ENCODE measurements at places on chromosomes 4 and X.

GRCh38 chr4:71011451-71011850 lies 18.0 kb downstream of the DCK start:
- no peak for DNase-seq

- no peak for DNase-seq
Observed at GRCh38 chr4:101258883-101259282, 88.4 kb downstream of the PPP3CA start.

DNA sequence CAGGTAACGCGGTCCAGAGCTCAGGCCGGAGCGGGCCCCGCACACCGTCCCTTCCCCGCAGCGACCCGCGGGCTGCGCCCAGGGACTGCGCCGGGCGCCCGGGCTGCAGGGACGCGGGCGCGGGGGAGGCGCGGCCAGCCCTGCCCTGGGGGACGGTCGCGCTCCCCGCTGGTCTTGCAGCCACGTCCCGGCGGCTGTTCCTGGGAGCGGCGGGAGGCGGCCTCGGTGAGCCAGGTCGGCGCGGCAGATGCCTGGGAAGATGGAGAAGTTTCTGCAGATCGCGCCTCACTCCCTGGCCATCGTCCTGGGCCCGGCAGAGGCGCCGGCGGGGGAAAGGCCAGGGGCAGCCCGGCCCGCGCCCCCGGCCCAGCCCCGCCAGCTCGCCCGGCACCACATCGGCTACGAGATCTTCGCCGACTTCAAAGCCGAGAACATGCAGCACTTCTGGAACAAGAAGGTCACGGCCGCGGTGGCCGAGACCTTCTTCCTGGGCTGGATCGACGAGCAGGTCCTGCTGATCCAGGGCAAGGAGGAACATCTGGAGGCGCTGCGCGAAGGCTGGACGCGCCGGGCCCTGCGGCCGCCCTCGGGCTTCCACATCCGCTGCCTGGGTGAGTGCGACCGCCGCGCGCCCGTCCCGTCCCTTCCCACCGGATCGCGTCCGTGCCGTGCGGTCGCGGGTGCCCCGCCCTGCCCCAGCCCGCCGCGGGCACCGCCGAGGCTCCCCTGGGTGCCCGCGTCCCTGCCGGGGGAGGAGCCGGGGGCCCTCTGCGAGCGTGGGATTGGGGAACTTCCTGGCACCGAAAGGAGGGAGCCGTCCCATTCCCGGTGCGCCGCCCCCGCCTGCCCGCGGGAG lies 107.4 kb upstream of the STOX2 start:
- peak; percentile 16 for DNase-seq

- DNase-seq = no peak
Observed at GRCh38 chr4:141786946-141787345, 150.6 kb downstream of the IL15 start.

DNA sequence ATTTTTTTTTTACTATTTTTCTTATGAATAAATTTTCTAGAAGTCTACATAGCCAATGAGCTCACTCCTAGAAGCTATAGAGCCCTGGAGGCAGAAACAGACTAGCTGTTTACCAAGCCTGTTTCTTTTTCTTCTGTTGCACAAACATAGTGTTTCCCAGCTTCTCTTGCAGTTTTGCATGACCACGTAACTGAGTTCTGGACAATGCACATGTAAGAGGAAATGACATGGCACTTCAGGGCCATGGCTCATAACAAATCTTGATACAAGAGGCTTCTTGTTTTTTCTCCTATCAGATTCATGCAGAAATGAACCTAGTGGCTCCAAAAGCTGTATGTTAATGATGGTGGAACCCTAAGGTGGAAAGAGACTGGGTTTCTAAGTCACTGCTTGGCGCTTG lies 127.4 kb downstream of the ZNF330 start:
- no peak for DNase-seq

DNA sequence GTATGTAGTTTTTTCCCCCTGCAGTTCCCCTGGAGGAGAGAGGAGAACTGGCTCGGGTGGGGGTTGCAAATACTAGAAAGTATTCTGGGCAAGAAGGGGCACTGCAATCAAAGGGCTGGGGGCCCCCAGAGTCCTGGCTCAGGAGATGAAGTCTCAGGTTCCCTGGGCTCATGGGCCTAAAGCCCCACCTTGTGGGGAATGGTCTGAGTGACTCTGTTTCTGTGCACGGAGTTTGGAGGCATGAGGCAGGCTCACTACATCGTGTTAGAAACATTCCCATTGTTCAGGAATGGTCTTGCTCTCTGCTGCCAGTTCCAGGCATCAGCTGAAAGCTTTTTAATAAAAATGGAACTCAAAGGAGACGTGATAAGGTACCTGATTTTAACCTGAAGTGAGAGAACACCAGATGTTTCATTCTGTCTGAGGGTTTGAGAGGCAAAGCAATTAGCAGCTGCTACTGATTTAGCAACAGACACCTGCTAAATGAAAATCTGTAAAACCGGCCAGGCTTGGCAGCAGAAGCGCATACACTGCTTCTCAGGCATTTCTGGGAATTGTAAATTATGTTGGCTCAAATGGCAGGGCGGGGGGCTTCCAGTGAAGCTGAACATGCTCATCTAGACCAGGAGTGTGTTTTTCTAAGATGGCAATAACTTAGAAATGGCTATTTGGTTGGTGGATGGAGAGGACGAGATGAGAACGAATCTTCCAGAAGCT lies 122.7 kb downstream of the TMEM164 start:
- no peak for DNase-seq

DNA sequence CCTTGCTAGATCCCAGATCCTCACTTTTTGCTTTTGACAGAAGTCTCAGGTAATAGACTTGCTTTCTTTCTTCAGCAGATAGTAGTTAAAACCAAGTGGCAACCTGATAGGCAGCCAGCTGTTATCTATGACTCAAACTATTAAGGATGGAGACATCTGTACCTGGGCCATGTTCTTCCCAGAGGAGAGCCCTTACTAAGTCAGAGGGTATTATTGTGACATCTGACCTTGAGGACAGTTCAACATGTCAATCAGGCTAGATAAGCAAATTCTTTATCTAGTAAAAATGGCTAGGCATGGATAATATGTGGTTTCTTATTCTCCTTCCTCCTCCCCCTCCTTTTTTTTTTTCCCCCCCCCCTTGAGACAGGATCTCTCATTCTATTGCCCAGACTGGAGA lies 39.2 kb downstream of the TRIM2 start:
- DNase-seq = no peak

GRCh38 chr4:6873291-6873690 lies 36.3 kb upstream of the TBC1D14 start:
- DNase-seq = no peak

DNA sequence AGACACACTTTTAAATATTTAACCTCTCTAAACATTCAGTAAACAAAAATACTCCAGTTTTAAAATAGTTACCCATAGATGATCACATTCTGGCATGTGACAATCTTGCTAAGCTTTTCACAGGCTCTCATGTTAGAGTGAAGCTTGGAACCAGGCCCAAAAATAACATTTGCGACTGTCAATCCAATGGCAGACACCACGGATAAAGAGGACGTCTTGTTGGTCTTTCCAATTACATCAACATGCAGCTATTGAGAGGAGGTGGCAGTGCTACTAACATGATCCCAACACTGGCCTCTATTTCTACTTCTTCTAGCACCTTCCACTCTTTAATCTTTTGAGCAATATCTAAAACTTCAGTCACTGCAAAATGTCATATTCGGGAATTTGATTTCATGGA lies 970.8 kb upstream of the TENM3 start:
- no peak for DNase-seq

- DNase-seq = no peak
Observed at GRCh38 chr4:155741546-155741945, 17.3 kb upstream of the GUCY1B1 start.

DNA sequence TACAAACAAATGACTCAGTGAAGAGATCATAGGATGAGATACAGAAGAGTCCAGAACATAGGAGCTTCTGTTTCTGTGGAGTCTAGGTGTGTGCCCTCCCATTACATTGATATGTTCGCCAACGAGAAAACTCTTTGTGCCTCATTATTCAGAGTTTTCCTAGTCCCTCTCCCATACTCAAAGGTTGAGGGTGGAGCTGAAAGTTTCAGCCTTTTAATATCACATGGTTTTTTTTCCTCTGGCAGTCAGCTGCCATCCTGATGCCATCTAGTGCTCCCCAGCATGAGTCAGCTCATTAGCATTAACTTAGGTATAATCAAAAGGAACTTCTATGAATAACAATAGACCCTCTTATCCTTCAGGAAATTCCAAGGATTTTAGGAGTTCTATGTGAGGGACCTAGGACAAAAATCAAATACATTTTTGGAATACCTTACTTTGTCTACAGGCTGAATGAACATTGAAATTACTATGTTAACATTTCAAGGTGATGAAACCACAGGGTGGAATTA lies 559.6 kb upstream of the AMOT start:
- DNase-seq = no peak

GRCh38 chrX:2398064-2398656 lies 102.6 kb downstream of the DHRSX start:
- DNase-seq = no peak

DNA sequence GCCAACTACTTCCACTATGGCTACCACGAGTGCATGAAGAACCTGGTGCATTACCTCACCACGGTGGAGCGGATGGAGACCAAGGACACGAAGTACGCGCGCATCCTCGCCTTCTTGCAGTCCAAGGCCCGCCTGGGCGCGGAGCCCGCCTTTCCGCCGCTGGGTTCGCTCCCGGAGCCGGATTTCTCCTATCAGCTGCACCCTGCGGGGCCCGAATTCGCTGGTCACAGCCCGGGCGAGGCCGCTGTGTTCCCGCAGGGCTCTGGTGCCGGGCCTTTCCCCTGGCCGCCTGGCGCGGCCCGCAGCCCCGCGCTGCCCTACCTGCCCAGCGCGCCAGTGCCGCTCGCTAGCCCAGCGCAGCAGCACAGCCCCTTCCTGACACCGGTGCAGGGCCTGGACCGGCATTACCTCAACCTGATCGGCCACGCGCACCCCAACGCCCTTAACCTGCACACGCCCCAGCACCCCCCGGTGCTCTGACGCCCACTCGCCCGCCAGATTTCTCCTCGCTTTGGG lies 2.1 kb downstream of the HELT start:
- DNase-seq = no peak

- DNase-seq = no peak
Observed at GRCh38 chrX:132737743-132738142, 220.7 kb downstream of the HS6ST2 start.

GRCh38 chrX:47297874-47298273 lies 65.1 kb downstream of the USP11 start:
- no peak for DNase-seq

DNA sequence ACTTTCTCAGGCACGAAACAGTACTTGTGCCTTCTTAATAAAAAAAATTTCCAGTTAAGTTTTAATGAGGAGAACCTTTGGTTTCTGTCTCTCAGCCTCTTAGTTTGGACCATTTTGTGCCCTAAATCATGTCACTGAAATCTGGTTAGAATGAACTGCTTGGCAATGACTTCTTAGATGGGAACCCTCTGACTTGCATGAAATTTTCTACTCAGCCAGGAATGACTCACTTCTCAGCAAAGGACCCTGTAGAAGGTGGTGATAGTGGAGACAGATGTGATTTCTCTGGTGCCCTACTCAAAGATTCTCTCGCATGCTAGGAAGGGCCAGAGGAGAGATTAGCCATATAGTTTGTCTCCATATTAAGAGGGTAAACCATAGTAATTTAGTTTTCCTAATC lies 50.5 kb downstream of the RASL11B start:
- DNase-seq = no peak

- no peak for DNase-seq
Observed at GRCh38 chr4:121358473-121358872, 22.3 kb downstream of the QRFPR start.

DNA sequence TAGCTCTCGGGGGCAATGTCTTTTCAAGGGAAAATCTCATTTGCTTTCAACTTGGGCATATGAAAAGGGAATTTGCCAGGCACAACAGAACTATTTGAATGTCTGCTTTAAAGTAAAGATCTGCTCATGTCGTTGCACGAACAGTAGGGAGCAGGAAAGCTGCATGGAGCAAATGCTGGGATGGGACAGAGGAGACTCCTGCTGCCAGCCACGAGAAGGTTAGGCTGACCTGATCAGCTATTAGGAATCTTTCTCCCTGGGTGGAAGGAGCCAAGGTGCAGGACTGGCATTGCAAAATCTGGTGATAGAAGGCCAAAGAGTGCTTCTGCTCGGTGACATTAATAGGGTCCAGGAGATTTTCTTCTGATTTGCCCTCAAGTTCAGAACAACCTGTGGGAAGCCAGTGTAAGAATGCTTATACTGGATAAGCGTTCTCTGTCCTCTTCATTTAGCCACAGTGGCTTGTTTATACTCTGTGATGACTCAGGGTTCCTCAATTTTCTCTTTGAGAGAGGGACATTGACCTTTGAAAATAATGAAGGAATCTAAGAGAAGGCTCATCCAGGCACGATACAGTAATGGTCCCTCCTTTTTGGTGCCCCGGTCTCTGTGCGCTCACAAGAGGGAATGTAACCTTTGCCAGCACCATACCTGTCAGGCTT lies 22.9 kb downstream of the FHL1 start:
- no peak for DNase-seq

GRCh38 chrX:44874420-44875184 lies 1.6 kb downstream of the KDM6A start:
- DNase-seq = peak; percentile 36

DNA sequence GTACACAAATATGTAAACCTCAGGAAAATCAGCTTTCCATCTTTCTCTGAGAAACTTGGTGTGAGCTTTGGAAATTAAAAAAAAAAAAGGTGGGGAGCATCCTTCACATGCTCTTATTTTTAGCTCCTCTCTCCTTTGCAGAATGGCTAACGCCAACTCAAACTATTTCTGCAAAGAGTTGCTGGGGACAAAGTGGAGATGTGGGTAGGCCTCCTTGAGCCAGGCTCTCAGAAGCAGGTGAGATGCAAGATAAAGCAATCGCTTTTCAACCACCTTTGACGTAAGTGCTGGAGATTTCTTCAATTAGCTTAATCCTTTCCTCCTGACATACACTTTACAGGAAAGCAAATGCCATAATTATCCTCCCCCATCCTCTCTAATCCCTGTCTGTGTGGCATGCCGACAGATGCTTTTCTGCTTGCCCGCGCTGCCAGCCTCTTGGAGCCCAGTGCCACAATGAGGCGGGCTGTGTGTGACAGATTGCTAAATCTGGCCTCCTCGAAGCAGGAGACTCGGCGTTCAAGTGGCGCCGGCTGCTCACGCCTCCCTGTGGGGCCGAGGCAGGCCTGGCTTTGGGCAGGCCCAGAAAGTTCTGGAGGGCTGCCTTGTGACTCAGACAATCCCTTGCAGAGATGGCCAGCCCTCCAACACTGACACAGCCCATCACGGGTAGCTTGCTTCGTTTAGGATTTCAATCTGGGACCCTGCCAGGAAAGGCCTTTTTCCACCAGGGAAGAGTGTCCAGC lies 64.9 kb upstream of the SOD3 start:
- peak; percentile 25 for DNase-seq

DNA sequence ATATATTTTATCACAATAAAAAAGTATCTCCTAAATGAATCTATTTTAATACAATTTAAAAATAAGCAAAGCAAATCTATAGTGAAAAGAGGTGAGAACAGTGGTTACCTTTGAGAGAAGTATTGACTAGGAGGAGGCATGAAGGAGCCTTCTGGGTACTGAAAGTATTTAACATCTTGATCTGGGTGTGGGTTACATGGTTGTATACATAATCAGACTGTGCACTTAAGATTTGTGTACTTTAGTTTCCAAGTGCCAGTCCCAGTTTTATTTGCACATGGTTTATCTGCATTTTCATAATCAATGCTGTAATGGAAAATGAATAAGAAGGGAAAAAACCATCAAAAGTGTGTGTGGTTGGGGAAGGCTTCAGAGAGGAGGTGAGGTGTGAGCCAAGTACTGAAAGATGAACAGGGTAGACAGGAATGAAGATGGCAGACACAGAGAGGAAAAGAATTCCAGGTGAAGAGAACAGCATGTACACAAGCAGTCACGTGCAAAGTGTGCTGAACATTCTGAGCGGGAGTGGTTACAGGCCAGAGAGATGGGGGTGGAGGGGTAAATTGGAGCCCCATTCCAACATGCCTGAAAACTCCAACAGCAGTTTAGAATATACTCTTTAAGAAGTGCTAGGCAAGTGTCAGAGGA lies 14.6 kb downstream of the MAP7D2 start:
- no peak for DNase-seq
